GM10248 (cell line): ENCODE measurements at places on chromosomes 7 and 10.

- no peak for DNase-seq
Observed at GRCh38 chr10:18157881-18158280, 17.7 kb downstream of the CACNB2 start.

DNA sequence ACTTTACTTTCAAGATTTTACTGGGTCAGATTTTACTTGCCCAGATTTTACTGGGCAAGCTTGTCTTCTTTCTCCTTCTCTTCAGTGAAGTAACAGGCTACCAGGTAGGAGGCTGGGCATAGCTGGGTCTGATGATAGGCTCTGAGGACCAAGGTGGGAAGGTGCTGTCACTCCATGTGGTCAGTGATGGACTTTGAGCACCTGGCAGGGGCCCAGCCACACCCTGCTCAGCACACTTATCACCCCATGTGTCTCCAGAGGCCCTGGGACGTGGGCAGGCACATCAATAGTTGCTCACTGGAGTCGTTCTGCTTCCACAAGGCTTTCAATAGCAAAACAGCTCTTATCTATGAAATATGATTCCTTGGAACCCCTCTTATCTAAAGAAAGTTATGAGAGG is 70.5 kb upstream of the GPR26 start:
- DNase-seq = no peak

DNA sequence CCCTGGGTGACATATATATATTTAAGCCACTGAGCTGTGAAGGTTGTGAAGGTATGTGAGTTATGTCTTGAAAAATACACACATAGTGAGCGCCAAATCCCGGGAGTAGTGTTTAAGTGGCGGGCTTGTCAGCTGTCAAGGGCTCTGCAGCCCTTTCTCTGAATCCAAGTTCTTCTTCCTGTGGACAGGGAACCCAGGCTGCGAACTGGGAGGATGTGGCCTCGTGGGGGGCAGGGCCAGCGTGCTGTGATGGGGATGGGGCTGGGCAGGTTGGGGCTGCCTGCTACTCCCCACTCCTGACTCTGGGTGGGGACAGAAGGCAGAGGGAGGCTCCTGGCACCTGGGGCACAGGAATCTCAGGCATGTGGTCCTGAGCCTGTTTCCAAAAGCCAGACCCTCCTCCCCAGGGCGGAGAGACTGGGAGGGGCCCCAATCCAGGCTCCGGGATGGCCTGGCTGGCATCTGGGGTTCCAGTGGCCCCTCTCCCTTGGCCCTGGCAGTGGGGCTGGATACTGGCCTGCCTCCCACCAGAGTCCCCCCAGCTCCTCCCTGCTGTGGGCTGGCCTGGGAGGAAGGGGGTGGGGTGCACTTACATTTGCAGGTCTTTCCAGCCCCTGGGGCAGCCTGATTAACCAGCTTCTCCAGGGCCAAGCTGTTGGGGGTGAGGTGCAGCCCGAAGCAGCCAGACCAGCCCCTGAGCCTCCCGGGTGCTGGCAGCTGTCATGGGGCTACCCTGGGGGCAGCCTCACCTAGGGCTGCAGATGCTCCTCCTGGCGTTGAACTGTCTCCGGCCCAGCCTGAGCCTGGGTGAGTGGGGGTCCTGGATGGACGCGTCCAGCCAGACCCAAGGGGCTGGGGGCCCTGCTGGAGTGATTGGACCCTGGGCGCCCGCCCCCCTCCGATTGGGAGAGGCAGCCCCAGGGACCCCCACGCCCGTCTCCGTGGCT is at the start of gene UPK3B:
UPK3B (plus strand) TSS at position 622 of the 947 bp plus-strand sequence; CDS start at position 723, 101 bp downstream.
- DNase-seq = no peak

DNA sequence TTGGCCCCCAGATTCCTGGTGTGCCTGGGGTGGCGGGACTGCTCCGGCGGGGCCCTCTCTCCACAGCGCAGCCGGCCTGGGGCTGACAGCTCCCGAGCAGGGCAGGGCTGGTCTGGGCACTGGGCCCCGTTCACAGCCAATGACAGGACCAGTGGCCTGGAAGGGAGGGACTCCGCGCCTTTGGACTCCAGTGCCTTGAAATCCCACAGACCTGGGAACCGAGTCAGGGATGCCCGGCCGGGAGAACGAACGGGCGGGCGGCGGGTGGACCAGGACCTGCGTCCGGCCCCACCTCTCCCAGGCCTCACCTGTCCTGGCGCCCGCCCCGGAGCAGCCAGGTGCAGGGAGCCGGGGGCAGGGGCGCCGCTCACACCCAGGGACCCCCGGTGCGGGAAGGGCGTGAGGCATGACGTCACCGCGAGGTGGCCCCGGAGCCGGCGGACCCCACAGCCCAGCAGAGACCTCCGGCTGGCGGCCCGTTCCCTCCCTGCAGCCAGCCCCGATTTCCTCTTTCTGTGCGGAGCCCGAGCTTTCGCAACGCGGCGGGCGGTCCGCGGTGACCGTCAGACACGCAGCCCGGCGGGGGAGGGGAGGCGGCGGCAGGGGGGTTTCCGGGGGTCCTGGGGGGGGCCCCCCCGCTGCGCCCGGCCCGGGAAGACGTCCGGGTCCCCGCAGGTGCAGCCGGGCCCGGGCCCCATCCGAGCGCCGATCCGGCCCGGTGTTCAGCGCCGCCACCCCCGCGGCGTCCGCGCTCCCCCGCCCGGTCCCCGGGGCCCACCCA is 743 bp downstream of the ADAP1 start:
- no peak for DNase-seq

DNA sequence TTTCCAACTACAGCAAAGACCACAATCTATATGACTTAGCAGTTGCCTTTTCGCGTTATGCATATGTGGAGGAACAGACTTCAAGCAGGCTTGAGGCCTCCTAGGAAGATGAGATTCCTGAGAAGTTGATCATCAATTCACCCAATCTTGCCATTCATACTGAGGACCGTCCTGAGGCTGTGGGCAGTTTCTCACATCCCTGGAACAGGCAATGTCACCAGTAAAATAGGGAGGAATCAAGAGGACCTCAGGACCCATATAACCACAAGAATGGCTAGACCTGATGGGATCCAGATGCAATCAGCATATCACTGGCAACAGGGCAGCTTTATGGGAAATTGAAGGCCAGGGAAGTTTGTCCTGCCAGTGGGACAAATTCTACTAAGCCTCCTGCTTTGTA is 17.3 kb downstream of the KDM7A start:
- DNase-seq = no peak

DNA sequence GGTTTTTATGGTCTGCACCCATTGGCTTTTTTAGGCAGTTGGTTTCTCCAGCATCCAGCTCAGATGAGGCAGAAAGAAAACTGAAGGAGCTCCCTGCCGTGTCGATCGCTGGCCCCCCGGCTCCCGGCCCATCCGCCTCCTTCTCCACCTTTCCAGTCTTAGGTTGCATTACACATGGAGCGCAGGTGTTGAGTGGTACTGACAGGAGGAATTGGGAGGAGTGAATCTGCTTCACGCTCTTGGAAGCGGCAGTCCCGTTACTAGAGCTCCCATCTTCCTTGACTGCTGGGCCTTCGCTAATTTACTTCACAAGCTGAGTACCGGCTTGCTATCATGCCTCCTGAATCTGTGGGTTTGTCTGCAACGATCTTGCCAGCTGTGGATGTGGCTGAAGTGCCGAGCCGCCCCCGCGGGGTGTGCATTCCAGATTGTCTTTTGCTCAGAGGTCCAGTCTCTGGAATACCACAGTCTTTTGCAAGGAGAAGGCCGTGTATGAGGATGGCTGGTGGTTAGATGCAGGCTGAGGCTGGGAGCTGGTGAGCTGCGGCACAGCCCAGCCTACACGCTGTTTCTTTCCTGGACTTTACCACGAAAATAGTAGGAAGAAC is 17.1 kb downstream of the IQCE start:
- DNase-seq = no peak

GRCh38 chr7:132312531-132313055 is 263.7 kb downstream of the PLXNA4 start:
- no peak for DNase-seq

GRCh38 chr7:20233362-20233761 is 16.2 kb upstream of the MACC1 start:
- DNase-seq = no peak

- no peak for DNase-seq
Observed at GRCh38 chr10:52312942-52313255, 1.2 kb upstream of the DKK1 start.

GRCh38 chr10:104923501-104923900 is 282.4 kb downstream of the SORCS3 start:
- DNase-seq = no peak

DNA sequence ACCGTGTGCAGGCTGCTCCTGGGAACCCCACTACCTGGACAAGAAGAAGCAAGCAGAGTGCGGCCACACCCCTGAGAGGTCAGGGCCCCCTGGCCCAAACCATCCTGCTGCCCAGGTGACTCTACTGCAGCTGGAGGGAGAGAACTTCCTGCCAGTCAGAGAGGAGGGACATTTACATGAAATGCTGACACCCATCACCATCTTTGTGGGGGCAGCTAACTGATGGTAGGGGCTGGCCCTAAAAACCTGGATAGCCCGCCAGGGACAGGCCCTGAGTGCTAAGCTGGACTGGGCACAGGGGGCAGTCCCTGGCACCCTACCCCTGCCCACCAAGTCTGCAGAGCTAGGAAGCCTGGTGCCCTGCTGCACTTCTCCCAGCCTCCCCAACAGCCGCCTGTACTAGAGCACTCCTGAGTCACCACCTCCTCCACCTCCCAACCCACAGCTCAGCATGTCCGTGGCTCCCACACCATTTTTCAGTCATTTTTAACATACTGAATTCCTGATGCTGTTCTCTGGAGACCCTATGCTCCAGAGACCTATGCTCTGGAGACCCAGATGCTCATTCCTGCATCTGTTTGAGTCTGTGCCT is 27.5 kb downstream of the DPCD start:
- DNase-seq = no peak

DNA sequence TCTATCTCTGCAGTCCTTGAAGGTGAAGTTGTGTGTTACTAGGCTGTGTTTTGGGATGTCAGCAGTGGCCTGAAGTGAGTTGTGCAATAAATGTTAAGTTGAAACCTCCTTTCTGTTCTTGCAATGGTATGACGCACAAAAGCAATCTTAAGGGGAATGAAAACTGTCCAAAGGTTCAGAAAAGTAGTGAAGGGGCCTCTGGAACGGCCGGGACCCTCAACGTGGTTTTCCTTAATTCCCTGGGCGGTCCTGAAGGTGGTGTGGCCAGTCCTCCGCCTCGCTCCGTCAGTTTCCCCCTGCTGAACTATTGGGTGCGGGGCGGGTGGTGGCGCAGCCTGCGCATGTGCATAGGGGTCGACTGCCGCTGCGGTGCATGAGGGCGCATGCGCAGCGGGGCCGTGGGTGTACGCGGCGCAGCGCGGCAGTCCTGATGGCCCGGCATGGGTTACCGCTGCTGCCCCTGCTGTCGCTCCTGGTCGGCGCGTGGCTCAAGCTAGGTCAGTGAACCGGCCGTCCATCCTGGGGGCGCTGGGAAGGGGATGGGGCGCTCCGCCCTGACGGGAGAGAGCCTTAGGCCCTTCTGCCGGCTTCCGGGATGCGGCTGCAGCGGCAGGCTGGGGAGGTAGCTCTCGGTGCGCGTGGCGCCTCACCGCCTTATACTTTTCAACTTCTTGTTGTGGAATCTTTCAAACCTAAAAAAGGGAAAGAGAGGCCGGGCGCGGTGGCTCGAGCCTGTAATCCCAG is at the start of gene SUMF2:
SUMF2 (plus strand) TSS at position 405 of the 744 bp plus-strand sequence; CDS start at position 431, 26 bp downstream.
- peak; percentile 98 for DNase-seq

DNA sequence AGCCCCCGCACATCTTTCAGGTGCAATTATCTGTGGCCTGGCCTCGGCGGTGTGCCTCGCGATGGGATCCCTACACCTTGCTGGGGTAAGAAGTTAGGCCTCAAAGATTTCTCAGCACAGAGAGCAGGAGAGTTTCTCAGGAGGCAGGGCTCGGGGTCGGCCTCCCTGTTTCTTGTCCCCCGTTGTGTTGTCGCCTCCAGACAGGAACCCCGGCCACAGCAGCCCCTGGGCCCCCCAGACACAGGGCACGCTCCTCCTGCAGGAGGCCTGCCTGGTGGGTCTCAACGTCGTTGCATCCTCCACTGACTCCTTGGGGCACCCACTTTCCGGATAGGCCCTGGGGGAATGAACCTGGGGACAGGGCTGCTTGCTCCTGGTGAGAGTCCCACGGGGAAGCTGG is 229.1 kb upstream of the SHH start:
- no peak for DNase-seq

- no peak for DNase-seq
Observed at GRCh38 chr7:152862006-152862405, 102.5 kb downstream of the ACTR3B start.

- no peak for DNase-seq
Observed at GRCh38 chr7:90955641-90956207, 308.5 kb upstream of the FZD1 start.

GRCh38 chr7:15891151-15891881 is 204.8 kb upstream of the MEOX2 start:
- no peak for DNase-seq

DNA sequence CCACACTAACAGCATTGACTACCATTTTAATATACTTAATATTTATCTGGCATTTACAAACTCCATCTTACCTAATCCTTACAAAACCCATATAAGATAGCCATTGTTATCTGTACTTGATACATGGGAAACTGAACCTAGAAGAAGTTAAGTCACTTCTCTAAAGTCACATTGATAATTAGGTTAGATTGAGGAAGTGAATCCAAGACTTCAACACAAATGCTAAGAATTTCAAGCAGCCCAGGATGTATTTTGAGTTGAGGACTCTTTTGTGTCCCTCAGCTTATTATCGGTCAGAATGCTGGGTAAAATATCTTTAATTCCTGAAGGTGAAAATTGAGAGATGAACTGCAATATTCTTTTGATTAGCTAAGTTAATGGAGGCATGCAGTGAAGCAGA is 465.5 kb downstream of the PHTF2 start:
- no peak for DNase-seq

DNA sequence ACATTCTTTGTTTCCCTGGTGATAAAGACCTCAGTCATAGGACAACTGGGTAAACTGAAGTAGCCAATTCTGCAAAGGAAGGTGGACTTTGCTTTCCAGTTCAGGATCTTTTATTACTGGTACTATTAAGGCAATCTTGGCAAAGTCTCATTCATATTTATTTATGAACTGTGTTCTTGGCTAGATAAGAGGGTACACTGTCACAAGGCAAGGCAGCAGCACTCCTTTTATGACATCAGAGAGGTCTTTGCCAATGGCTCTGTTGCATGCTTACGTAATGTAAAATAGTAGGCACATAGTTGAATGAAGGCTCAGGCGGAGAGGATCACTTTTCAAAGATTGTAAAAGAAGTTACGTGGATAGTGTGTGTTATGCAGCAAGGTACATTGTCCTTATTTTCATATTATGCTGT is 63.7 kb upstream of the PDK4 start:
- no peak for DNase-seq
